Sciatic nerve (tissue), 2 donors: ENCODE measurements at places on chromosomes 4 and X. TPM values are rescaled to one million over a fixed set of nuclear protein-coding genes. Genes with fewer than 3 reads are reported as not detected.

Gene JCHAIN
- total RNA-seq: 13.3 TPM

- DNase-seq: no peak
These were observed 1779.0 kb downstream of the PCDH7 start for GRCh38 chr4:32499171-32499570.

DNA sequence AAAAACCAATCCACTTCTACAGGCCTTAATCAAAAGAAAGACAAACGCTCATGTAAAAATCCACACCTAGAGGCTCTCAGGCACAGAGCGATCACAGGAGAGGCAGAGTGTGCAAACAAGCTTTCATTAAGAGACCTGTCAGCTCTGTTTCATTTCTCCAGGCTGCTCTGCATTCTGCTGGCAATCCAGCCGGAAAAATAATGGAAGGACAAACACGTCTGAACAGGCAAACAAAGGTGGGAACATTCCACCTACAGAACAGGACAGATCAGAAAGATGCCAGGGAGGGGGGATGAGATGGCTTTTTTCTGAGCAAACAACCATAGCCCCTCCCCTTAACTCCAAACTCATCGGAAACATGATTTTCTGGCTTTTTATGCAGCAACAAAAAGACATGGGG is 9.7 kb downstream of the SOD3 start:
- DNase-seq: no peak

Gene TMEM150C
- total RNA-seq: 14.3 TPM

GRCh38 chr4:40722576-40723161 is 27.1 kb upstream of the NSUN7 start:
- DNase-seq: no peak

Gene SH2D1A
- total RNA-seq: 1.2 TPM

DNA sequence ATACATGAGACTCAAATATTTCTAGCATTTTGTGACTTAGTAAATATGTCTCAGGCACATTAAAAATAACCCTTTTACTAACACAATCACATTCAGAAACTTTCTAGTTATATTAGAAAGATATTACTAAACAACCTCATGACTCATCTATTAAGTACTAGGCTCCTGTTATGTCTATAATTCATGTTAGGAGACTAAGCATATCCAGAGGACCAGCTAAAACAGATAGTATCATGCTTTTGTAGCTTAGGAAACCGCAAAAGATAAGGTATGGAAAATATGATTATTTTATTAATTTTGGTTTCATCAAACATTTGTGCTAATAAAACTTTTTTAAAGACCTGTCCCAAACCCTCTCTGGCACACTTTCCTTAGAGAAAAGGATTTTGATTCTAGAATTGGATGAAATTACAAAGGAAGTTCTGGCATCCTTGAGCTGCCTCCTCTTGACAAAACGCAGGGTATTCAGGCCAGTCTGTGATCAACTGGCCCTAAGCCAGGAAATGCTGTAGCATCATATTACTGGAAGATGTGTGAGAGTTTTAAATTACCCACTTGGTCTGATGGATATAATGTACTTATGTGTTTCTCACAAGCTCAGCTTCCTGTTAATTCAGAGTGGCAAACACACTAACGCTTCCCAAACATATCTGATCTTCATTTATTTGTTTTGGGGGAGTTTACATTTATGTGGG is 60.4 kb downstream of the NRK start:
- DNase-seq: no peak

Gene SSX2
- not detected for total RNA-seq

DNA sequence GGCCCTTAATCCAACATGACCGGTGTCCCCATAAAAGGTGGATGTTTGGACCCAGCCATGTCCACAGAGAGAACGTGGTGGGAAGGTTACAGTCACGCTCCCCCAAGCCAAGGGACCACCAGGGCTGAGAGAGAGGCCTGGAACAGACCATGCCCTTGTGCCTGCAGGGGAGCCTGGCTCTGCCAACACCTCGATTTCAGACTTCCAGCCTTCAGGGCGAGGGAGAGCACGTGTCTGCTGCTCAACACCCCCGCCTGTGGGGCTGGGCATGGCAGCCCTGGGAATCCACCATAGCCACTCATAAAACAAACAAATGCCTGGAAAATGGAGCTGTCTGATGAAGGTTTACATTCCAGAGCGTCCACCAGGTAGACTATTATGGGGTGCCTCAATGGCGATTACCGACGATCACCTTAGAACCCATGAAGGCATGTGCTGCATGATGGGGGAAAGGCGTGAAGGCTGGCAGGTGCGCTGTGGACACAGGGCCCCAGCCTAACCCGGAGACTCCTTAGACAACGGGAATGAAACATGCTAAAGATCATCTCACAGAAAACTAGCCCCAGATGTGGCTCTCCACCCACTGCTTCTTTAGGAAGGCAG is 42.3 kb upstream of the HMX1 start:
- no peak for DNase-seq

Gene DNAAF6
- total RNA-seq: not detected

GRCh38 chr4:20381005-20381404 is 129.3 kb downstream of the SLIT2 start:
- no peak for DNase-seq

DNA sequence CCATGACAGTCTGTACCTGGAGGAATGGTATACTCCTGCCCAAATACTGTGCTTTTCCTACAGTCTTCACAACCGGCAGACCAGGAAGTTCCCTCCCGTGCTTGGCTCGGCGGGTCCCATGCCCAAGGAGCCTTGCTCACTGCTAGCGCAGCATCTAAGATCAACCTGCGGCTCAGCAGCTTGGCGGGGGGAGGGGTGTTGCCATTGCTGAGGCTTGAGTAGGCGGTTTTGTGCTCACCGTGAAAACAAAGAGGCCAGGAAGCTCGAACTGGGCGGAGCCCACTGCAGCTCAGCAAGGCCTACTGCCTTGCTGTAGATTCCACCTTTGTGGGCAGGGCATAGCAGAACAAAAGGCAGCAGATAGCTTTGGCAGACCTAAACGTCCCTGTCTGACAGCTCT is 152.7 kb downstream of the TEX11 start:
- no peak for DNase-seq

Gene SPANXB1
- total RNA-seq: not detected

Gene ZFYVE28
- 23.2 TPM for total RNA-seq

DNA sequence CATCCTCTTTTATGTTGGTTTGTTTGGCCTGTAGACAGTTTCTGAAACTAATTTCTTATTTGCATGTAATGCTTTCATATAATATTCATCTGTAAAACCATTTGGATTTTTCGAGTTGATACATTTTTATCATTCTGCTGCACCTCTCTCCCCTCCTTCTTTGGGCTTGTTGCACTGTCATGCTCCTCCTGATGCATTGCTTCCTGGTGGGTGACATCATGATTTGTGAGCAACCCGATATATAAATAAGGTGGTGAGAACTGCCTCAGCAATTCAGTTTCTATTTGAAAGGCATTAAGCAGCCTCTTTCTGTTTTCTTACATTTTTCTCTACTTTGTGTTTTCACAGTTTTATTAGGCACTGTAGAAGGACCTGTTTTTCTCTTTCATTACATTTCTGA is 515.7 kb downstream of the RPA4 start:
- no peak for DNase-seq

GRCh38 chrX:101999644-102000539 is 68.1 kb upstream of the ZMAT1 start:
- DNase-seq: no peak

DNA sequence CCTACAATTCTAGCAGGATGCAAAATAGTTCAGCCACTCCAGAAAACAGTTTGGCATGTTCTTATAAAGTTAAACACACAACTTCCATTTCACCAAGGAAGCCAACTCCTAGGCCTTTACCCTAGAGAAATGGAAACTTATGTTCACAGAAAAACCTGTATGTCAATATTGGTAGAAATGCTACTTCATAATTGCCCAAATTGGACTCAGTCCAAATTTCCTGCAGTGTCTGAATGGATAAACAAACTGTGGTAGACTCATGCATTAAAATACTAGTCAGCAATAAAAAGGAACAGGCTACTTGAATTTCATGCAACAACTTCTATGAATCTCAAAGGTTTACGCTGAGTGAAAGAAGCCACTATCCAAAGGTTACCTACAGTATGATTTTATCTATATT is 1738.8 kb upstream of the IGFBP7 start:
- DNase-seq: no peak
